Esophagus mucosa (tissue), 1 donor: ENCODE measurements at places on chromosomes 1 and 21. TPM values are rescaled to one million over a fixed set of nuclear protein-coding genes. Genes with fewer than 3 reads are reported as not detected.
A peak's percentile ranks its signal among the peaks of the same experiment; 100 is the strongest.

Gene CRABP2
- 1,373 TPM for total RNA-seq

Gene EPHX1
- total RNA-seq: 89.7 TPM

DNA sequence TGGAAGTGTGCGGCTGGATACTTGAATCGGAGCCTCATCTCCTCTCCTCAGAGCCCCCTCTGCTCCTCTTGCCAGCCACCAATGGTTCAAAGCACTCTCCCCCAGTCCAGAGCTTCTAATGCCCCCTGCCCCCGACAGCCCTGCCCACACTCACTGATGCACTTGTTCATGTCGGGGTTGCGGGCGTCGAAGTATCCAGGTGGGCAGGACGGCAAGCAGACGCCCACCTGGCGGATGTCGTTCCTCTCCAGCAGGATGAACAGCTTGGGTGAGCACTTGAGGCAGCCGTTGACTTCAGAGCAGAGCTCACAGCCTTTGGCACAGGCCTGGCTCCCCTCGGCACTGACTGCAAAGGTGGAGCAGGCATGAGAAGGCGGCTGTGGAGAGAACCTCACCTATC, 18.4 kb downstream of the RSPO1 start:
- ATAC-seq: no peak

GRCh38 chr1:6352138-6352563, 41.4 kb downstream of the ACOT7 start:
- no peak for ATAC-seq

DNA sequence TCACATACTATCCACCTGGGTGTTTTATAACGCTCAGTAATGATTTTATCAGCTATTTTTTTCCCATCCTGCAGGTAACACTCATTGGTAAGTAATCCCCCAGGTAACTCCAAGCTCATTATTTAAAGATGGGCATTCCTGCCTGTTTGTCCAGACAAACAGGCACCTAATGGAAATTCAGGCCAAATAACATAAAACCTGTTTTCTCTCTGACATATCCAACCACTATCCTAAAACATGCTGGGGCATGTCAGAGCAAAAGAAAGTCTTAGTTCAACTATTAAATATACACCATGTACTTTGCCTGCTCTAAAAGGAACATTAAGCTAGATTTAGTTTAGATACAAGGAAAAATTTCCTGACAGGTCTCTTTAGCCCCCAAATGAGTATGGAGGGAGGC, 987.7 kb downstream of the TTLL7 start:
- ATAC-seq: peak; percentile 76
